Effector CD4-positive, alpha-beta T cell (primary cell): ENCODE measurements at places on chromosomes 3 and 15.

DNA sequence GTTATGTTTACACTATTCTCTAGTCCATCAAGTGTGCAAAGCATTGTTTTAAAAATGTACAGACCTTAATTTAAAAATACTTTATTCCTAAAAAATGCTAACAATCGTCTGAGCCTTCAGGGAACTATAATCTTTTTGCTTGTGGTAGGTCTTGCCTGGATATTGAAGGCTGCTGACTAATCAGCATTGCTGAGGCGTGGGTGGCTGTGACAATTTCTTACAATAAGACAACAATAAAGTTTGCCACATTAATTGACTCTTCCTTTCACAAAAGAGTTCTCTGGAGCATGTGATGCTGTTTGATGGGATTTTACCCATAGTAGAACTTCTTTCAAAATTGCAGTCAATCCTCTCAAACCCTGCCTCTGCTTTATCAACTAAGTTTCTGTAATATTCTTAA lies 384.0 kb upstream of the TGFBR2 start:
- DNase-seq: no peak

DNA sequence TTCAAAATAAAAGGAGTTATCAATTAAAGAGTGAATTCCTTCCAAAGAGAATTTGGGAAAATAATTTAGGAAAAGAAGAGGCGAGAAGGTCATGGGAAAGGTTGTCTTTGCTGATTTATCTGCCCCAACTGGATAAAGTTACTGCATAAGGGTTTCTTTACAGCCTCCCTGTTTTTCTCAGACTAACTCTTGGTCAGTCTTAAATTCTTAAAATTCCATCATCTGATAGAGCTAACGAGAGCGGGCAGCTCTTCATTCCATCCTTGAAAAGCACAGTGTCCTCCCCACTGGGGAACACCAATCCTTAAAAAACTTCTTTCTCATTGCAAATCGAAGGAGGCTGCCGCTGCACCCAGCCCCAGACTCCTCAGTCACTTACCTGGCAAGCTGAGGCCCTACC lies 107.2 kb downstream of the PGPEP1L start:
- no peak for DNase-seq

DNA sequence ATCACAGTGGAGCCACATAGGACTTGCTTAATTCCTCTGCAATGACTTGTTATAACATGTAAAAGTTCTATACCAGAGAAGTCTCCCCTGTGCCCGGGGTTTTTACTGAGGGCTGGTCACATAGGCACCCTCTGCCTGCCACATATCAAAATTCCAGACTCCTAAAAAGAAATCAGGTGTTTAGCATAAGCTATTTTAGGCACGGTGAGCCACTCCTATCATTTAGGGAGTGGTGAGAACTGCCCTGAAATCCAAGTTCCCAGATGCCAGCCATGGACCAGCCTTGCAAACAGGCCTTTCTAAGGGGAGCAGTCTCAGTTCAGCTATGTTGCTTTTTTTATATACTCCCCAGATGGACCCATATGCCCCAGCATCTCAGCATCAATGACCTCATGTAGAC lies 130.3 kb downstream of the THSD4 start:
- no peak for DNase-seq

DNA sequence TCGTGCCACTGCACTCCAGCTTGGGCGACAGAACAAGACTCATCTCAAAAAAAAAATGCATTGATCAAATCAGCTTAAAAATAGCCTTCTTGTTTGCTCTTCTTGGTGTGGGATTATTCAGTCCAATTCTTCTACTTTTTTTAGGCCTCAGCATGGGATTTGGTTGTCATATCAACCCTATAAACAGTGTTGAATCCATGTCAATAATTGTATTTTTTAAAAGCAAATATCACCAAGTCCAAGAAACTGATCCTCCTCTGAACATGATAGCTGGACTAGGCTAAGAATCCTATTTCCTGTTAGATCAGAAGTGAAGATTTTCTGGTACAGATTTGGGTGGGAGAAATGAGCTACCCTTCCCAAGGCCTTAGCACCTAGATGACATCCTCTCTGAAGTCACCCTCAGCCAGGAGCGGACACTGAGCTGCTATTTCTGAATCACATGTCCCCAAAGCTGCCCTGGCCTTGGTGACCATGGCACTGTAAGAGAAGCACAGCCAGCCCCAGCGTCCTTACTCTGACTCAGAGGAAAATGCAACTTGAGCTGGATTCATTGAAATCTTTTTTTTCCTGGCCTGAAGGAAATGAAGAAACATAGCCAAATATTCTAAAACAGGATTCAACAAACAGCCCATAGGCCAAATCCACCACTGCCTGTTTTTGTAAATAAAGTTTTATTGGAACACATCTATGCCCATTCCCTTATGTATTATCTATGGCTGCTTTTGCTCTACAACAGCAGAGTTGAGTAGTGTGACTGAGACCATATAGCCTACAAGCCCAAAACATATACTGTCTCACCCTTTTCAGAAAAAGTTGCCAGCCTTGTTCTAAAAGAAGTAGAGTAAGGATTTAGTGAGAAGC lies 215.9 kb upstream of the CTDSPL start:
- no peak for DNase-seq

- DNase-seq: no peak
These were observed 46.1 kb downstream of the WHAMM start for GRCh38 chr15:82855286-82856100.

- no peak for DNase-seq
These were observed 23.1 kb downstream of the FGD5 start for GRCh38 chr3:14841836-14842235.

- DNase-seq: no peak
These were observed 63.0 kb downstream of the VPS8 start for GRCh38 chr3:184874709-184875644.

DNA sequence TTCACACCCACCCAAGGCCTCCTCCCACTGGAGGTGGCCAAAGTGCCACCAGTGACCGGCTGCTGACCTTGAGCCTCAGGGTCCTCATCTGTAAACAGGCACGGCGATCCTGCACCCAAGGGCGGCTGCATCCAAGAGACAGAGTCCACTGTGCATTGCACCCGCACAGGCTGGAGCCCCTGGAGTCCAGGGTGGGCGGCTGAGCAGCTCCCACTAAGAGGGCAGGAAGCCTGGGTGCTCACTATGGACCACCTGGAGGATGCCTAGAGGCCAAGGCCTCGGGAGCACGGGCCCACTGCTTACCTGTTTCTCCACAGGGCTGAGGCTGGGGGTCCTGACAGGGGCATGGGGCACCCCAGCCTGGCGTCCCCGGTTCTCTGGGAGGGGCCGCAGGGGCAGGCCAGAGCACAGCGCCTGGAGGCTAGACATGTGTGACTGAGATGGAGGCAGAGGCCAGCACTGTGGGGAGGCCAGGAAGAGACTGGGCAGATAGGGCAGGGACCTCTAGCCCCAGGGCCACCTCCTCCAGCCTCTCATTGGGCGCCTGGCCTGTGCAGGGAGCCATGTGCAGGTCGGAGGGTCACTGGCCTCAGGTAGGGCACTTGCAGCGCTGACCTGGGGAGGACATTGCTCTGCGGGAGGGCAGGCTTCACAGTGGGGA lies at the start of gene UROC1:
UROC1 (minus strand) TSS at position 483 of the 661 bp plus-strand sequence; CDS start at position 429, 54 bp downstream.
- no peak for DNase-seq

GRCh38 chr3:151226088-151226563 lies 23.1 kb upstream of the GPR171 start:
- no peak for DNase-seq

GRCh38 chr3:50583897-50584296 lies 14.6 kb downstream of the HEMK1 start:
- DNase-seq: no peak

GRCh38 chr3:64368257-64369020 lies 143.2 kb upstream of the PRICKLE2 start:
- no peak for DNase-seq

GRCh38 chr3:88032245-88032644 lies 26.6 kb downstream of the CGGBP1 start:
- DNase-seq: no peak

- DNase-seq: no peak
These were observed 59.6 kb downstream of the NPTN start for GRCh38 chr15:73573572-73573971.
